ENCODE measurements at places on chromosomes 4 and X. TPM values are rescaled to one million over a fixed set of nuclear protein-coding genes. Genes with fewer than 3 reads are reported as not detected.

Gene SH3RF1
- 29.3 TPM for total RNA-seq

Gene SCD5
- total RNA-seq: 6.9 TPM

Gene PCDH10
- total RNA-seq: 16.4 TPM

Gene PASD1
- total RNA-seq: not detected

Gene SCLT1
- 19.3 TPM for total RNA-seq

Gene RXFP1
- total RNA-seq: 1.7 TPM

Gene TIGD4
- under 0.01 TPM for total RNA-seq

Gene DUSP9
- not detected for total RNA-seq

Gene RAB33A
- 1.3 TPM for total RNA-seq

Gene SRPX2
- 44.1 TPM for total RNA-seq

Gene IL2
- not detected for total RNA-seq

Gene AR
- 11.3 TPM for total RNA-seq

Gene FAM184B
- not detected for total RNA-seq

Gene GPC4
- total RNA-seq: 0.86 TPM

Gene PRICKLE3
- total RNA-seq: 5.2 TPM

Gene AKAP4
- total RNA-seq: not detected

Gene TLR10
- not detected for total RNA-seq

Gene SLC25A14
- total RNA-seq: 12.5 TPM

Gene DMP1
- total RNA-seq: not detected

Gene FAM156A
- total RNA-seq: 16.1 TPM

Gene HSD17B13
- not detected for total RNA-seq

Gene WFS1
- 42.3 TPM for total RNA-seq

Gene DUSP21
- total RNA-seq: not detected

Gene ETNPPL
- total RNA-seq: not detected

Gene FRMPD3
- not detected for total RNA-seq

Gene ITIH6
- not detected for total RNA-seq

Gene HMGN5
- 2.6 TPM for total RNA-seq

Gene MAP7D2
- total RNA-seq: not detected

Gene ENPP6
- total RNA-seq: not detected

Gene CSAG1
- not detected for total RNA-seq
